SJSA1 (cell line): ENCODE measurements at places on chromosomes 1 and 21. TPM values are rescaled to one million over a fixed set of nuclear protein-coding genes. Genes with fewer than 3 reads are reported as not detected.
A peak's percentile ranks its signal among the peaks of the same experiment; 100 is the strongest.

Gene LEFTY1
- total RNA-seq = not detected in 2 replicates

Gene SIKE1
- 40.4 and 88.9 TPM in 2 replicates for total RNA-seq

Gene EFNA3
- 0.21 and 0.85 TPM in 2 replicates for total RNA-seq

DNA sequence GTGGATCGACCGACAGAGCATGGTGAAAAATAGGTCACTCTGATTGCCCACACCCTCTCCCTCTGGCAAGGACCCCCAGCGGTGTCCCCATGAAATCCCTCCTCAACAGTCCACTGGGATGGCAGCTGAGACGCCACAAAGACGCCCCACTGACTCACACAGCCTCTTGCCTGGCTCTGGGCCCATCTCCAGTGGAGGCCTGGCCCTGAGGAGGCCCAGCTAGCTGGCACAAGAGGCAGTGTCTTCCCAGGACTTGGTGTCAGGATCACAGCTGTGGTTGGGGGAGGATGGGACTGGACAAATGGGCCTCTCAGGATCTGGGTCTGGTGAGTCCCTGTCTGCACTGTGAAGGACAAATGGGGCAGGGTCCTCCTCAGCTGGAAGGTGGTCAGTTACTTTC, 4.6 kb downstream of the ALX3 start:
- no peak overlapping the region for H3K27ac ChIP-seq
- H3K27me3 ChIP-seq = no peaks in the 10 kb centered on the region
- no peak overlapping the region for H3K4me3 ChIP-seq
- DNase-seq = no peak
- no peaks in the 10 kb centered on the region for H3K36me3 ChIP-seq

DNA sequence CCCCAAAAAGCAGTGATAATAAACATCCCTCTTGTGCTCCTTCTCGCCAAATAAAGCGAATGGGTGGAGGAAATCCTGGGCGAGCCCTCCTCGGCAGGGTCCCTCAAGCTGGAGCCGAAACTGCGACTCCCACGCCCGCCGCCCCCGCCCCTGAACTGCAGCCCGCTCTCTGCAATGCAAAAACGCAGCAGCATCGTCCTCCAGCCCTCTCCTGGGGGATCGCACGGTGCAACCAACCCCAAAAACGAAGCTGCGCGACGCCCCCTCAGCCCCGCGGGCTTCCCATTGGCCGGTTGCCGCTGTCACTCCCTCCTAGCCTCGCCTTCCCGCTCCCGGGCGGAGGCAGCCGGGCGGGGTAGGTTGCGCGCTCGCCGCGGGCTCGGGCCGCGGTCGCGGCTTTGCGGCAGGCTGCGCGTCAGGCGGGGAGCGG, at the start of gene TMCC2:
TSS of gene TMCC2 (plus strand) at position 363 of the 430 bp plus-strand sequence. CDS start 619 bp downstream, outside the sequence.
- no peaks in the 10 kb centered on the region for H3K27me3 ChIP-seq
- H3K4me1 ChIP-seq = peaks cover 30% of the 10 kb centered on the region
- no peaks in the 10 kb centered on the region for H3K36me3 ChIP-seq
- DNase-seq = peak; percentile 86
- peak within 1 kb of the TSS; percentile 45 for H3K4me3 ChIP-seq

GRCh38 chr1:69315823-69316222, 251.9 kb upstream of the LRRC7 start:
- no peak for DNase-seq
- H3K36me3 ChIP-seq = no peaks in the 10 kb centered on the region
- no peak overlapping the region for H3K4me3 ChIP-seq
- H3K27me3 ChIP-seq = no peaks in the 10 kb centered on the region
- no peak overlapping the region for H3K27ac ChIP-seq

GRCh38 chr1:15843826-15844572, 3.5 kb upstream of the SPEN start:
- H3K27ac ChIP-seq = no peak overlapping the region
- peaks cover 12% of the 10 kb centered on the region; the same call in 1 of the 2 replicates for H3K4me1 ChIP-seq
- no peak overlapping the region for H3K4me3 ChIP-seq
- H3K27me3 ChIP-seq = no peaks in the 10 kb centered on the region
- no peak for DNase-seq

DNA sequence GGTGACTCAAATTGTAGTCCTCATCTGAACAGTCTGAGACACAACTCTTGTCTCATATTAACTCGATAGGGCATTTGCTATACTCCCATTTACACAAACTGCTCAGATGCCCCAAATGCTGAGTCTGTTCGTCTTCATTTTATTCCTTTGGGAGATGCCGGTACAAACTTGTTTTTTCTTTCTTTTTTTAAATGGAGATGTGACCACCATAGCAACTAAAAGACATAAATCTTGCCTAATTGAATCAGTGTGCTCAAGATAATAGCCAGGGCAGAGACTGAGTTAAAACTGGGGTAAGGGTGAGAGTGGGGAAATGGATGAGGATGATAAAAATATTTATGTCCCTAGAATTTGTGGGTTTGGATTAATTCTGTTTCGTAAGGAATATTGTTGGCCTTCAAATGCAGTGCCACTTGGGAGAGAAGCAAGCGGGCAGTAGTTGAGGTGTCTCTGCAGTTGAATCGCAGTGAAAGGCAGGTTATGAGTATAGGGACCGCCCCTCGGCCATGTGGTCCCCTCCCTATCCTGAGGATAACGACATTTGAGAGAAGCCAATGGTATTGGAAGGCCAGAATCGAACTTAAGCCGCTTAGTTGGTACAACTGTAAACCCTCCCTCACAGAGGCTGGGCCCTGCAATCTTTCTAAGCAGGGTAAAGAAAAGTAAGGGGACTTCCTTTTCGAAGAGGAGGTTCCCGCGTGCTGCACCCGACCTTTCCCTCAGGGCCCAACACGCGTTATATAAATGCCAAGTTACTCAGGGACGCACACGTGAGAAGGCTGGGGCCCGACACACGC, 859 bp upstream of the LRRC8B start:
- no peak overlapping the region for H3K27ac ChIP-seq
- H3K4me3 ChIP-seq = peak overlapping the region; percentile 69

DNA sequence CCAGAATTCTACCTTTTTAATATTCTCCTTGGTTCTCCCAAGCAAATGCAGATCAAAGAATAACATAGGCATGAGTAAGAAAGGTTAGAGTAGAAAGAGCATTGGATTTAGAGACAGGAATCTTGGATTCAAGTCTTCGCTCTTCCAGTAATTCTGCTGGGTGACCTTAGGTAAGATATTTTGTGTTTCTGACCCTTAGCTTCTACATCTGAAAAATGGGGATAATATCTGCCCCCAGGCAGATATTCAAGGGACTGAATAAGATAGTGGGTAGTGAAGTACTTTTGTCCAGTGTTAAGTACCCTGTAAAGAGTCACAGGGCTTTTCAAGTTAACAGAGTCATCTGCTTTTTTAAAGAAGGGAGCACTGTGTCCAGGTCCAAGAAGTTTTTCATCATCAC, 70.8 kb downstream of the KDM1A start:
- no peak overlapping the region for H3K4me3 ChIP-seq
- no peaks in the 10 kb centered on the region for H3K4me1 ChIP-seq
- H3K27ac ChIP-seq = no peak overlapping the region
- H3K36me3 ChIP-seq = peaks cover 95% of the 10 kb centered on the region
- no peaks in the 10 kb centered on the region for H3K27me3 ChIP-seq

DNA sequence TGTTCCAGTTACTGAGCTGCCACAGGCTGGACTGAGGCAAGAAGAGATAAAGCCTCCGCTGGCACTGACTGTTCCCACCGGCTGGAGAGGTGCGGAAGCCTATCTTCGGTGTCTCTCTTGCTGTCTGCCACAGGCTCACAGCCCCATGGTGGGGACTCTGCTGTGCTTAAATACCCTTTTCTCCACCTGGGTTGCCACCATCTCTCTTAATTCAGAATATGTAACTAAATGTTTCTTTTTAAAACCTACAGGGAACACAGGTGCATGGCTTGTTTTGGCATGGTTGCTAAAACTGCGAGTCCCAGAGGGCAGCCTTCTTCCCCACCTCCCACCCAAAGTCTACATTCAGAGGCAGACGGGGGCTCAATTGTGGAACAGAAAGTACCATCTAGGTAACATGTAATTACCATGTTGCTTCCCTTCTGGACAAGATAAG, 8.1 kb upstream of the LBR start:
- no peak overlapping the region for H3K4me3 ChIP-seq
- no peak for DNase-seq
- no peaks in the 10 kb centered on the region for H3K27me3 ChIP-seq

DNA sequence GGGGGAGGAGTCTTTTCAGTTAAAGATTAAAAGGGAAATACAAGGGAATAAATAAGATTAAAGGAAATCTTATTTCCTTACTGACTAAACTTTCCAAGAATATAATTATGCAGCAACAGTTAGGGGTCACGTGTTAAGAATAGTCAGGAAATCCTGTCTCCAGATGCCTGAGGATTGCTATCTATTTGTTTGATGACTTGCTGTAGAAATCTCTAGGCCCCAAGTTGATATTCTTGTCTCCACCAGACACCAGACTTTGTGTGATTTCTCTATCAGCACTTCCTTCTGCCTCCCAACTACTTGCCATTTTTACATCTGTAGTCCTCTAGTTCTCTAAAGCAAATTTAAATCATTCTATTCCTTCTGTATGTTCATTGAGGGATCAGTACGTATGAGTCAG, 77.5 kb downstream of the RPAP2 start:
- no peak overlapping the region for H3K4me3 ChIP-seq
- no peaks in the 10 kb centered on the region for H3K27me3 ChIP-seq
- H3K4me1 ChIP-seq = no peaks in the 10 kb centered on the region
- no peak overlapping the region for H3K27ac ChIP-seq
- no peak for DNase-seq
